Mesothelial cell of epicardium (in vitro differentiated cells): ENCODE measurements at places on chromosomes 1 and 21.

- DNase-seq, result no peak
These were observed 26.1 kb downstream of the PCAT6 start for GRCh38 chr1:202836623-202837403.

DNA sequence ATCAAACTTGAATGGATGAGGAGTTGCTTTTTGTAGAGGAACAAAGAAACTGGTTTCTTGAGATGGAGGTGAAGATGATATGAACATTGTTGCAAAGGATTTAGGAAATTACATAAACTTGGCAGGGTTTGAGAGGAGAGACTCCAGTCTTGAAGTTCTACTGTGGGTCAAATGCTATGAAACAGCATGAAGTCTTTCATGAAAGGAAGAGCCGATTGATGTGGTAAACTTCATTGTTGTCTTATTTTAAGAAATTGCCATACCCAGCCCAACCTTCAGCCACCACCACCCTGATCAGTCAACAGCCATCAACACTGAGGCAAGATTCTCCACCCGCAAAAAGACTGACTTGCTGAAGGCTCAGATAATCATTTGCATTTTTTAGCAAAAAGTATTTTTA, 52.2 kb downstream of the SIPA1L2 start:
- no peak for DNase-seq

DNA sequence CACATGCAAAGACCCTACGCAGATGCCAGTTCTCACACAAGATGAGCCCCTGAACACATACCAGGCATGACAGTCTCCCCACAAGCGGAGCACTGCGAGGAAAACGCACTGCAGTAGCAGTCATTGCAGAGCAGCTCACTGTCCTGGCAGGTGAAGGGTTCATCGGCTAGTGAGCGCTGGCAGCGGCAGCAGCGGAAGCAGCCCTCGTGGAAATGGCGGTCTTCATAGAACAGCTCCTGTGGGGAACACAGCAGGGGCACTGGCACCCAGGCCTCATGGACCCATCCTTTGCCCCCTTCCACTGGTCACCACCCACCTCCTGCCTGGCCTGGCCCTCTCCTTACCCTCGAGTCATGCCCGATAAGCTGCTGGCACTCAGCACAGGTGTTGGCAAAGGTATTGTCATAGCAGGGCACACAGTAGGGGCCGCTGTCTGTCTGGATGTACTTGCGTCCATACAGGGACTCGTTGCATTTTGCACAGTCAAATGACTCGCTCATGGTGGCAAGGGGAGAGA, 6.3 kb downstream of the FHL3 start:
- no peak for DNase-seq

GRCh38 chr1:89806616-89807015, 14.2 kb upstream of the LRRC8D start:
- no peak for DNase-seq

DNA sequence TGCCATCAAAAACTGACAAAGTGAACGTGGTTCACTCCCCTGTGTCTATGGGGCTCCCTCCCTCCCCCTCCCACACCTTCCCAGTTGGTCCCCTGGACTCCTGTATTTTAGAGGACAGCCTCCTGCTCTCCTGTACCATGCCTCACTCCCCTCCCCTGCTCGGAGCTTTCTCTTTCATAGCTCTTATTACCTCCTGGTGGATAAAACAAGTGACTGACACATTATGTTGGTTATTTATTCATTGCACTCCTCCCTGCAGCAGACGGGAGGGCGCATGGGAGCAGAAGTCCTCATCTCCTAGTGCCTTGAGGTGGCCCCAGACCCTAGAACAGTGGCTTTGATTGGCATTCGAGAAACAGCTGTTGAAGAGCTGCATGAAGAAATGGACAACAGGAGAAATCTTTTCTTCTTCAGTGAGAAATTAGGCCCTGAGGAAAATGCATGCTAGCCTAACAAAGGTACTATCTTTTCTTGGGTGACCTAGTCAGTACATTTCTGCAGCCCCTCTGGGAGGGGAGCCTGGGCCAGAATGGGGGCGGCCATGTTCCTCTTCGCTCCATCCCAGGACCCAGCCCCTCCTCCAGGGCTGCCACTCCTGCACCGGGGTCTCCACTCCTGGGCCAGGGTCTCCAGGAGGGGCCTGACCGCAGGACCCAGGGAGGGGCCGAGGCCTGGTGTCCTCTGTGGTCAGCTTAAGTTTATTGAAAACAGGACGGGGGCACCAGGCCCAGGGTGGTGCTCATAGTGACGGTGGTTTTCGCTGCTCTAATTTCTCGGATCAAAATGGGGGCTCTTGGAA, 1.2 kb upstream of the TFF1 start:
- no peak for DNase-seq

- no peak for DNase-seq
These were observed 6.2 kb downstream of the HNRNPR start for GRCh38 chr1:23337869-23338268.

GRCh38 chr1:95115708-95116137, 1.4 kb upstream of the TLCD4 start:
- DNase-seq, result no peak

- DNase-seq, result no peak
These were observed 24.9 kb upstream of the AXDND1 start for GRCh38 chr1:179340918-179341317.

GRCh38 chr1:158089925-158090637, 90.6 kb upstream of the CD1D start:
- DNase-seq, result no peak

- no peak for DNase-seq
These were observed 292.8 kb downstream of the DISC1 start for GRCh38 chr1:231919239-231919885.

DNA sequence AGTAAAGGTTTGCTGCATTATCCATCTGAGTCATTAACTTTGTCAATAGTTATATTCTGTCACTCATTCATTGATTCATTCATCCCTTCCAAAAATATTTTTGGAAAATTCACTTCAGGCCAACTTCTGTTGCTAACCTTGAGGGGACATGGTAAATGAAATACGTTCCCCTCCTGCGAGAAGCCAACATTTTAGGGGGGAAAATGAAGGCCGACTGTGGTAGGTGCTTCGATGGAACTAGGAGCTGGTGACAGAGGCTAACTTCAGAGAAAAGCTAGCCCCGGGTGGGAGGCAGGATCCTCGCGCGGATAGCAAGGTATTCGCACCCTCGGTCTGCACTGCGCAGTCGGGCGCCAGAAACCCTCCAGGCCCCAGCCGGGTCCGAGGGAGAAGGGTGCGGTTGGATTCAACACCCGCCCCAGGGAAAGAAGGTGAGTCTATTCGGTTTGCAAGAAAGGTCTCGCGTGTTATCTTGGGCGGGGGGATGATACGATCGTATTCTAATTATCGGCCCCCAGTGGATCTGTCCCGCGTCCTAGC, 646 bp upstream of the RRP15 start:
- no peak for DNase-seq

GRCh38 chr1:37763791-37764413, 1.0 kb downstream of the EPHA10 start:
- DNase-seq, result no peak
